ENCODE measurements at places on chromosomes 7 and 10. TPM values are rescaled to one million over a fixed set of nuclear protein-coding genes. Genes with fewer than 3 reads are reported as not detected.

GRCh38 chr10:61135276-61135721 lies 191.3 kb upstream of the RHOBTB1 start:
- no peak for DNase-seq

- no peak for DNase-seq
Observed at GRCh38 chr7:112068967-112069366, 137.2 kb downstream of the DOCK4 start.

GRCh38 chr7:132779164-132779563 lies 202.9 kb upstream of the PLXNA4 start:
- no peak for DNase-seq

- DNase-seq = no peak
Observed at GRCh38 chr7:157373493-157373892, 36.7 kb downstream of the DNAJB6 start.

DNA sequence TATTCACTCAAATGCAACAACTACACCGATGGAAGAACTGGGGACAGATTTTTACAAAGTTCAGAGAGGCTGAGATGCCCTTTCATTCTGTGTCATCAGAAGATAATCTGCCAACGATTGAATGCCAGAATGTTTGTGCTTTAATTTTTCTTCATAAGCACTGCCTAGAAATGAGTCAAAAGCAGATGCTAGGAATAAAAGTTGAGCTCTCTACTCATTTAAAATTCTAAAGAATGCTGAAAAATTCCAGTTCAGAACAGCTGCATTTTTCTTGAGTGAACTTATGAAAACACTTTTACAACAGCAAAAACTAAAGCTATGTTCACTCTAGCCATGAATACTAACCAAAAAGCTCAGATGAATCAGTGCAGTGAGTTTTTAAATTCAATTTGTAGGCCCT lies 22.3 kb upstream of the FAM133B start:
- no peak for DNase-seq

DNA sequence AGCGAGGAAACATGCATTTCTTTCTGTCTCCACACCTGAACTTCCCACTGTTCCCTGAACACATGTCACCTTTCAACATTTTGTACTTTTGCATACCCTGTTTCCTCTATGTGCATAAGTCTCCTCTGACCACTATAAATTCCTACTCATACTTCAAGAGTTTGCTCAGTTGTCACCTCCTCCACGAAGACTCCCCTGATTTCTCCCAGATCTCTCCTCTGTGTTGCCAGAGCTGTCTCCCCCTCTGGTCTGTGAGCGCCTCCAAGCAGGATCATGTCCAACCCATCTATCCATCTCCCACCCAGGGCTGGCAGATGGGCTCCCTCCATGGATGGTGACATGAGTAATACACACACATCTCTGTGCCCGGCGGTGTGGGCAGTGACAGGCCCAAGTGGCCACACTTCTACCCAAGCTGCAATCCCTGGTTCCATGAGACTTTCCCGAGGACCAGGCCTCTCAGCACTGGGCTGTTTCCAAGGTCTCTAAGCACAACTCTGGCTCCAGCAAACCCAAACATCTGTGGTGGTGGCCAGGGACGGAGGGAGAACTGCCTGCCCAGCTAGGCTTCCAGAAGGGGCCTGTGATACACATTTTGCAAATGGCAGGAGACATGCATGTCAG lies 135.9 kb downstream of the GRID1 start:
- DNase-seq = no peak

DNA sequence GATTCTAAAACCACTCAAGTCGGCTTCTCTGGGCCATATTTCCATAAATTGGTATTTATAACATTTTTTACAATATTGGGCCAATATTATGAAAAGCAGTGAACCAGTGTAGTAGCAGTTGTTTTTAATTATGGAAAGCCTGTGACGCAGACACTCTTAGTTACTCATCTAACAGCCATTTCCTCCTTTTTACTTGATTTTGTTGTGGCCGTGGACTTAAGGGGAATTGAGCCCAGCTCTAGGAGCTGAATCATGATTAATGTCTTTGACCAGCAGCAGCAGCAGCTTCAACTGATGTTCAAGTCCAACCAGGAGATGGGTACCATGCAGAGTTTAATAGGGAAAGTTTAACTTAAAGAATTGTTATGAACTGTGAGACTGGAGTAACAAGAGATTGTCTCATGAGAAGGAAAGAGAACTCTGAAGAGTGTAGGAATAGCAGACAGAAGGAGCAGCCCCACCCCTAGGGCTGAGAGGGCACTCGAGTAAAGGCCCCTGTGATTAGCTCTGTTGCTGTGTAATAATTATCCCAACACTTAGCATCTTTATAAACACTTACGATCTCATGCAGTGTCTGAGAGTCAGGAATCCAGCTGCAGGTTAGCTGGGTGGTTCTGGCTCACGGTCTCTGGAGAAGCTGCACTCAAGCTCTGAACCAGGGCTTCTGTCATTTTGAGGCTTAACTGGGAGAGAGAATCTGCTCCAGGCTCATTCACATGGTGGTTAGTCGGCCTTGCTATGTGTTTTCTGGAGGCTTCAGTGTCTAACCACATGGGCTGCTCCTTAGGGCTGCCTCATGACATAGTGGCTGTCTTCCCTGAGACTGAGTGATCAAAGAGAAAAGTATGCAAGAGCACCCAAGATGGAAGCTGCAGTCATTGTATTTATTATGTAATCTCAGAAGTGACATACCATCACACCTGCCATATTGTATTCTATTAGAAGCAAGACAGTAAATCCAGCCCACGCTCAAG lies 4.6 kb downstream of the LANCL2 start:
- no peak for DNase-seq

DNA sequence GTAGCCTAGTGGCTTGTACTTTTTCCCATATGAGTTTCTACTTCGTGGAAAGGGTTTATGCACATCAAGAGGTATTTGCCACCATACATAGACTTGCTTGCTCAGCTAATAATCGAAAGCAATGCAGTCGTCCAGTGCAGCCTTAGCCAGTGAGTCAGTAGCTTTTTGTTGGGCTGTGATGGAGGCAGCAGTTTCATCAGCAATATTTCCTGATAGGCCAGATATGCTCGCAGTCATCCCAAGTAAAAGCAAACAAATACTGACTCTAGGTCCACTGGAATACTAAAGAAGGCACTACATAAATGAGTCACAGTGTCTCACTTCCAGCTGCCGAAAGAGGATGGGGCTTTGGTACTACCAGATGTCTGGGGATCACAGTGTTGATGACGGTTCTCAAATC lies 2.1 kb upstream of the BNIP3 start:
- no peak for DNase-seq

GRCh38 chr10:43689007-43689491 lies 40.4 kb upstream of the ZNF32 start:
- DNase-seq = no peak

DNA sequence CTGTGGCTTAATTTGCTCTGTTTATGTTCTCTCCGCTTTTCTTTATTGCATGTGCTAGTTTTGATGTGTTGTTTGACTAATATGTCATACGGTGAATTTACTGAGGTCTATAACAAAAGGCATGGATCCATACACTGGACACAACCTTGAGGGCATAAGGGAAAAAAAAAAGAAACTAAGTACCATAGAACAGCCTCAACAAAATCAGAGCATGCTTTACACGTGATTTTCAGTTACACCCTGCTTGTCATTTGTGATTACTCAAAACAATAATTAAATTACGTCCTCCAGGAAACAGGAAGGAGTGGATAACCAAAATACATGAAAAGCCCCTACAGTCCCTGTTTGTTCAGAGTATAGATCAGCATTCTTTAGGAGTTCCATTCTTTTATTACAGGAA lies 150.5 kb downstream of the CRPPA start:
- DNase-seq = no peak

DNA sequence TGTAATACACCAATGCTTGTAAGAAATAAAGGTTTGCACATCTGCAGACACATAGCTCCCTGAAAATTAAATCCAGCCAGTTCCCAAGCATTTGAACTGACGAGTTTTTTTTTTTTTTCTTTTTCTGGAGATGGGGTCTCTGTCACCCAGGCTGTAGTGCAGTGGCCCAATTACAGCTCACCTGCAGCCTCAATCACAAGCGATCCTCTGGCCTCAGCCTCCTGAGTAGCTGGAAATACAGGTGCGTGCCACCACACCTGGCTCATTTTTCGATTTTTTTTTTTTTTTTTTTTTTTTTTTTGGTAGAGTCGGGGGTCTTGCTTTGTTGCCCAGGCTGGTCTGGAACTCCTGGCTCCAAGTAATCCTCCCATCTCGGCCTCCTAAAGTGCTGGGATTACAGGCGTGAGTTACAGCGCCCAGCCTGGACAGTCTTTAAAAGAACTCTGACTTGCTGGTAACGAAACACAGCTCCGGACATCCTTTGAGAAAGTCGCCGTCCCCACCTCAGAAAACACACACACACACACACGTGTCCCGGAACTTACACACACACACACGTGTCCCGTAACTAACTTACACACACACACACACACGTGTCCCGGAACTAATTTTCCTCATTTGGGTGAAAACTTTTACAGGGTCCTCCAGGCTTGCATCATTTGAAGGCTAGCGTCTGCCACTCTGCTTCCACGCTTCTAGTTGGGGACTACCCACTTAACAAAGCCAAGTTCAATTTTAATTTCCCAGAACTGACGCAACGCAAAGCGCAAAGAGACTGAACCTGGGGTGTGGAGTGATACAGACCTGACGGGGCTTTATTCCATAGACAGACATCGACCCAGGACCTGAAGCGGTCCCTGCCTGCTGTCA lies 18.6 kb downstream of the OCM2 start:
- DNase-seq = no peak

DNA sequence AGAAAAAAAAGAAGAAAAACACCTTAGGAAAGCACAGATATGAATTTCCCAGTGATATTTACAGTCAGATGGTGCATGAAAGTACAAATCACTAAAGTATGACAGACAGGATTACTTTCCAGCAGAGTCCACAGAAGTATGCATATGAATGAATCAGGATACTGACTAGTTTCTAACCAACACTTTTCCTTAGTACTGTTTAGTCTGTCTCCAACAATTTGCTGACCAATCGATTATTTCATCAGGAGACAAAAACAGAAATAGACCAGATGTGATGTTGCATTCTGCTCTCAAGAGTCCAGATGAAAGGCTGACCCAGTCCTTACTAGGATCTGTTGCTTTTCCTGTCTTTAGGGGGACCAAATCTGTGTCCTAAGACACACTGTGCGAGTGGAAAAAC lies 14.6 kb downstream of the SLC35B4 start:
- DNase-seq = no peak

DNA sequence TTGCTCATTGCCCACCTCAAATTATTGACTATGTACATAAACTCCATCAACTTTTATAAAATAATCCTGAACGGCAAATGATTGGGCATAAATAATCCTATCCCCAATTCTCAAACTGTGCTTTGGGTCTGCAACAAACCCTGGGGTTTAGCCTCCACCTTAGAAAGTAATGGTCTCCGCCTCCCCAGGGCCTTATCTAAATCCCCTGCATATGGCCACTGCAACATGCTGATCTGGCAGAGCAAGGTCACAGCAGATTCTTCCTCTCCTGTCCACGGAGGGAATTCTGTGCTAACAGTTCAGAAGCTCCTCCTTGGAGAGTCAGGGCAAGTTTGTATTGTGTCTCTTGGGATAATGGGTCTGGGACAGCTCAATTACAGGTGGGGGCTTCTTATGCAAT lies 18.4 kb downstream of the FXYD4 start:
- no peak for DNase-seq

- no peak for DNase-seq
Observed at GRCh38 chr10:14742815-14743214, 31.9 kb downstream of the FAM107B start.

The HK1 gene
- total RNA-seq = 98.4 TPM

The GRK5 gene
- total RNA-seq = 17.3 TPM

The MMRN2 gene
- total RNA-seq = 4.8 TPM

The GSTO2 gene
- total RNA-seq = 0.62 TPM

The TMEM225B gene
- total RNA-seq = not detected

The NACAD gene
- 5.5 TPM for total RNA-seq

The CPA4 gene
- 0.78 TPM for total RNA-seq

The ZNF467 gene
- total RNA-seq = 1.2 TPM

The HOXA6 gene
- total RNA-seq = not detected

The CCDC3 gene
- 12.8 TPM for total RNA-seq

The SAP25 gene
- total RNA-seq = not detected
